ENCODE measurements at places on chromosomes 4 and X.

GRCh38 chr4:120683897-120684540 lies 238.5 kb downstream of the PRDM5 start:
- no peak for DNase-seq

DNA sequence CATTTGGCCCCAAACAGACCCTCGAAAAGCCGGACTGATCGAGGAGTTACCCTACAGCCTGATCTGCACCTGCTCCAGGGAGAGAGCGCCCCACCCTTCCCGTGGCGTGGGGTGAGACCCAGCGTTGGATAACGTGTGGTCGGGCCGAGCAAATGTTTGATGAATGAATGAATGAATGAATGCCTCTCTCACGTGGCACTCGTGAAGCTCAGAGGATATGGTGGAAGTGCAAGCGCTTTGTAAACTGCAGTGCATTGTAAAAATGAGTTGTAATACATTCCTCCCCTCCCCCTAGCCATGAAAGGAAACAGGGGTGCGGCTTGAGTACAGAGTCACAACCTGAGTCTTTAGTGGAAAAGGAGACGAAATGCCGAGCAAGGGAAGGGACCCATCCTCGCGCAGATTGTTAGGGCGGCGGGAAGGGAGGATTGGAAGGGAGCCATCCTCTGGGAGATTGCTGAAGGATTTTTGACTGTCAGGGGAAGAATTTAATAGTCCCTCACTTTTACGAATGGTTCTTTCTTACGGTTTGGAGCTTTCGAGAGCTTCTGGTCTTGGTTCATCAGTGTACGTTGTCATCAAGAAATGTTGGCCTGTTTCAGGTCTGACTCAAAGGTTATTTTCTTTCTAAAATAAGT lies 772 bp upstream of the FBXW7 start:
- peak; percentile 73 for DNase-seq

- peak; percentile 55 for DNase-seq
These were observed 51.7 kb upstream of the CHRDL1 start for GRCh38 chrX:110847334-110847733.

DNA sequence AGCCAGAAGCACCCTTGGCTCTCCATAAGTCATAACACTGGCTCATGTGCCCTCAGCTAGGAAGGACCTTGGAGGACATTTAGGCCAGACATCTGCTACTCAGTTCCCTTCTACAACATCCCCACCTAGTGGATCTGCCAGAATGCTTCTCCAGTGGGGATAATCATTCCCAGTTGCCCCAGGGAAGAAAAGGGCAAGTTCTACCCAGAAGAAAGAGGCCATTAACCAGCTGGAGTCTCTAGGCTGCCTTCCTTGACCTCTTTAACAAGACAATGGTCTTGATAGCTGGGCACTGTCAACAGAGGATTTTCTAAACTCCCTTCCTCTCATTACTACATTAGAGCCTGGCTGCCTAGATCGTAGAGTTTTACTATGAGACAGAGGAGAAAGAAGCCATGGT lies 42.0 kb downstream of the LGI2 start:
- peak; percentile 74 for DNase-seq

DNA sequence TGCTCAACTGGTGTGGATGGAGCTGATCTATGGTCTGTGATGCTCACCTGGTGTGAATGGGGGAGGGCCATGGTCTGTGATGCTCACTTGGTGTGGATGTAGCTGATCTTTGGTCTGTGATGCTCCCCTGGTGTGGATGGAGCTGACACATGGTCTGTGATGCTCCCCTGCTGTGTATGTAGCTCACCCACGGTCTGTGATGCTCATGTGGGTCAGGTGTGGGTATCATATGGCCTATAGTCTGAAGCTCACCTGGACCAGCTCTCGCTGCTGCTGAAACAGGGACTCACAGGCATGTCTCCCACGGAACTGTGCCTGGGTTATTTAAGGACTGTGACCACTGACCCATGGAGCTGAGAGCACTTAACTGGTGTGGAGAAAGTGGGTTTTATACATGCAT lies 109.7 kb downstream of the CRLF2 start:
- DNase-seq: no peak

DNA sequence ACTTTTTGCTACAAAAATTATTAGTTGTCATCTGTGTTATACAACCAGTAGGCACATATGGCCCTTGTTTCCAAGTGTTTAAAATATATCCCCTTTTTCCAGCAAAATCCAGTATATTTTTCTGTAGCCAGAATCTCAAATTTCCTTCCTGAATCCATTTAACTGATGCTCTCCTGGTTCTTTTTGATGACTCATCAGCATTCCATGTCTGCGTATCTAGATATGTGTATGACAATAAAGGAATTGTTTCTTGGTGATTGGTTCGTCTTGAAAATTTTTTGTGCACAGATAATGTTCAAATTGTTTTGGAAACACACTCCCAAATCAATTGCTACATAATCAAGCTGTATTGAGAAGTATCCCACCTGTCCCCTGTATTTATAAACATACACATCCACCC lies 98.3 kb downstream of the ITM2A start:
- no peak for DNase-seq

GRCh38 chr4:113958766-113959538 lies 20.5 kb downstream of the ARSJ start:
- peak; percentile 88 for DNase-seq

GRCh38 chrX:997631-998137 lies 214.8 kb downstream of the CRLF2 start:
- no peak for DNase-seq

GRCh38 chrX:114962209-114962608 lies 55.2 kb downstream of the IL13RA2 start:
- no peak for DNase-seq

DNA sequence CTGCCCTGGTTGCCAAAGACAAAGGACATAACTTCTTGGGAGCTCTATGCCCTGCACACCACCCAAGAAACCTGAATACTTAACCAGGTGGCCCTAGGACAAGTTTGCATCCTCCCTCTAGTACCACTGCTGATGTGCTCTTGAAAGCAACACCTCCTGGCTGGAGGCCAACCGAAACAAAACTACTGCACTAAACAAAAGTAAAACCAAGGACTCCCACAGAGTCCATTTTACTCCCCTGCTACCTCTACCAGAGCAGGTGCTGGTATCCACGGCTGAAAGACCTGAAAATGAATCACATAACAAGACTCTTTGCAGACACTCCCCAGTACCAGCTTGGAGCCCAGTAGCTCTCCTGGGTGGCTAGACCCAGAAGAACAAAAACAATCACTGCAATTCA lies 941.8 kb downstream of the RAPGEF2 start:
- no peak for DNase-seq

GRCh38 chrX:1835056-1835455 lies 220.2 kb downstream of the ASMT start:
- no peak for DNase-seq

GRCh38 chrX:111168314-111168713 lies 72.3 kb downstream of the PAK3 start:
- DNase-seq: peak; percentile 13

DNA sequence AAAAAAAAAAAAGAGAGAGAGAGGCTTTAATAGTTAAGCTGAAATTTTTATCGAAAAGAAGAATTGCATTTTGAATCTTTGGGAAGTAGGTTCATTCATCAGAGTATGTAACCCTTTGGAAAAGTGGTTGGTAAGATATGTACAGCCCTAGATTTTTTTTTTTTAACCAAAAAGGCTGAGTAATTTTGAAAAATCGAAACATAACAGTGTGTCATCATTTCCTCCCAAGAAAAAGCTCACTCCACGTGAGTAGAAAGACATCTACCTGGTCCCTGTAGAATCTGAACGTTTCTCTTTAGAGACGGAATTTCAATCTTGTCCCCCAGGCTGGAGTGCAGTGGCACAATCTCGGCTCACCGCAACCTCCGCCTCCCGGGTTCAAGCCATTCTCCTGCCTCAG lies 16.2 kb downstream of the SHOX start:
- DNase-seq: no peak

GRCh38 chr4:73871511-73872310 lies 2.5 kb downstream of the CXCL1 start:
- no peak for DNase-seq

GRCh38 chr4:168449719-168450452 lies 30.4 kb downstream of the DDX60L start:
- DNase-seq: peak; percentile 52

GRCh38 chrX:33357606-33358005 lies 146.3 kb upstream of the DMD start:
- DNase-seq: no peak

DNA sequence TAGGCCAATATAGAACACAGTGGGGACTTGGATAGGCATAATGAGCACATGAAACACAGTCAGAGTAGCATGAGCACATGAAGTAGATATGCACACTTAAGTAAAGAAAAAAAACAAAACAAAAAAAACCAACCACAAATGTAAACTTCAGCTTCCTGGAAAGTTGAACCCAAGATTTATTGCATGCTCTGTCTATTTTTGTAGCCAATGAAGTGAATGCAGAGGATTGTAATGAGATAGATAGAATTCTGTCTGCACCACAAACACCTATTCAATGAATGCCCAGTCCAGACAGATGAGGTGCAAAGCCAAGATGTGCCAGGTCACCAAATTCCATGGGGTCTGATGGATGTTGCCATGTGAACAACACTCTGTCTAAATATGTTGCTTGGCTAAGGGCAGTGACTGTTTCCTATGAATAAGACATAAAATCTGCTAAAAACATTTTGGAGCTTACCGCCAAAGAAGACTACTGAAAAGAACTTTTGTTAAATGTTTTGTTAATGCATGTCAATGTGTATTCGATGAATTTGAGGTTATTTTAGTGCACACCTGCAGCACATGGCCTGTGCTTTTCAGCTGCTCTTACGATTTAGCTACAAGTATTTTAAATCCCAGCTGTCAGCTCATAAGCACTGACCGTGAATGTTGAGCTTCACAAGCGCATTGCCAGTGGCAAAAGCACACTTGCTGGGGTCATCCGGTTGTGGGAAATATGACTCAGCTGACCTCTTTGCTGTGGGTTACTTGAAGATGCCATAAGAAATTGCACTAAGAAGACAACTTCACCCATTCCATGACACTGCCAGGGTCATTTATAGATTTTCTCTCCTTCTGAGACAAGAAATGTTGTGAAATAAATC lies 374.8 kb upstream of the GNPDA2 start:
- no peak for DNase-seq

DNA sequence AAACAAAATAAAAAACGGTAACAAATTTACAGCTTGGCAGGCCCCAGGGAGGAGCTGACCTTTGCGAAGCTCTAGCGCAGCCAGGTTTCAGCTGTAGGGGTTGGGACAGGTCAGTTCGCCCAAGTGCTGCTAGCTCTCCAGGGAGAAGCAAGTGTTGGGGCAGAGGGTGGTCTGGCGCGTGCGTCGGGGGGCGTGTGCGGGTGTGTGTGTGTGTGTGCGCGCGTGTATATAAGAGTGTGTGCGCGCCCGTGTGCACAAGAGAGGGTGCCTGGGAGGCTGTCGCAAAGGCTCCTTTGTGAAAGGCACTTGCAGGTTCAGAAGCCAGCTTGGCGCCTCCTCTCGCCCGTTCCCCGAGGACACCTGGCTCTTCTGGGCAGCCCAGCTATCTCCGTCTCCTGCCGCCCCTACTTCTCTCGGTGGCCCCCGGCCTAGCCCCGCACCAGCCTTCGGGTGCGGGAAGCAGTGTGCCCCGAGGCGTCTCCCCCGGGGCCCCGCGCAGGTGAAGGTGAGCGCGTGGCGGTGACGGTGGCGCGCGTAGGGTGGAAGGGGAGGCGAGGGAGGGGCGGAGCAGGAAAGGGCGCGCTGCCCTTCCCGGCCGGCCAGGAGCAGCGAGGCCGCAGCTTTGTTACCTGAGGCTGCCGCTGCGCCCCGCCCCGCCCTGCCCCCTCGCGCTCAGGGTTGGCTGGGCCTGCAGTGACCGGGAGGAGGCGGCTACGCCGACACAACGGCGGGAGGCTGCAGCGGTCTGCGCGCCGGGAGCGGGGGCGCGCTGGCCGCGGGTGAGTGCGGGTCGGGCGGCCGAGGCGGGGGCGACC lies at the start of gene FHDC1:
TSS of gene FHDC1 (plus strand) at position 693 of the 815 bp plus-strand sequence. CDS start 6,735 bp downstream, outside the sequence.
- DNase-seq: peak; percentile 39

DNA sequence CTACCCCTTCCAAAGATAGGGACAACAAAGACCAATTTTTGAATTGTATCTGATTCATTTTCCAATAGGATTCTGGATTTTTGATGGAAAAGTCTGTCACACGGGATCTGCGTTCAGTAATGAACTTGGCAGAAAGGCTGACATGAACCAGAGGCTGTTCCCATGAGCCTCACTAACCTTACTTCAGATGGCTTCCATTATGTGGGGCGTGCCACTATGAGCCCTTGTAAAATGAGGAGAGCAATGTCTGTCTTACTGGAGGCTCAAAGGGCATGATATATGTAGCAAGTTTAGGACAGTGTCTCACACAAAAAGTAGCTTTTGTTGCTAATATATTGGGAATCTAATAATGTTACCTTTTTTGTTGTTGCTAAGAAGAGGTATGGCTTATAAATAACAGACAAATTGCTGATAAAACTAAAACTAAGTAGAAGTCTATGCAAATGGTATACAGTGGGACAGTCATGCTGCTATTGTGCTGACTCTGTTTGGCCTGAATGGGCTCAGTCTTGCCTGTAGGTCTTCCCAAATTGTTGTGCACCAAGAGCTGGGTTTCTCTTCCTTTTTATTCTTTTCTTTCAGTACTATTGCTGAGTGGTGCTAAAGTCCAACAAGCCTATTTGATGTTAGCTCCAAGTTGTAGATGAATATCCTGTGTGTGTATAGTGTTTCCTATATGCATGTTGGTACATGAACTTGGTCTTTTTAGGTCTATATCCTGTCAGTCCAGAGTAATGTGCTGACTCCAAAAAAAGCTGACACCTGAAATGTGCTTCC lies 132.1 kb downstream of the SPRY1 start:
- DNase-seq: no peak

DNA sequence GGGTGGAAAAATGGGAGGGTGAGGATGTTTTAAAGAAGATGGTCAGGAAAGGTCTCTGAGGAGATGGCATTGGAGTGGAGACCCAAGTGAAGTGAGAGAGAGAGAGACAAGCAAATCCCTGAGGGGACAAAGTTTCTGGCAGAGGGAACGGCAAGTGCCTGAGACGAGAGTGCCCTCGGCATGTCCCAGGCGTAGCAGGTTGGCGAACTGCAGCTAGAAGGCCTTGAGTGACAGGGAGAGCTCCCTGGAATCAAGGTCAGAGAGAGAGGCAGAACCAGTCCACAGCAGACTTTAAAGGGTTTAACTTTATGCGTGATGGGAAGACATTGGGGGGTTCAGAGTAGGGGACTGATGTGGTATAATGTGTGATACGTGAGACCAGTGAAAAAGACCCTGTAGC lies 150.2 kb upstream of the HAND2 start:
- DNase-seq: no peak

GRCh38 chr4:87005690-87006425 lies 71.0 kb downstream of the AFF1 start:
- peak; percentile 54 for DNase-seq

GRCh38 chr4:794900-795725 lies 30.8 kb downstream of the CPLX1 start:
- peak; percentile 19 for DNase-seq

- peak; percentile 74 for DNase-seq
These were observed 13.0 kb upstream of the ARX start for GRCh38 chrX:25028726-25029125.

All from GM23248 (cell line).